ENCODE measurements at places on chromosomes 2 and 18.

DNA sequence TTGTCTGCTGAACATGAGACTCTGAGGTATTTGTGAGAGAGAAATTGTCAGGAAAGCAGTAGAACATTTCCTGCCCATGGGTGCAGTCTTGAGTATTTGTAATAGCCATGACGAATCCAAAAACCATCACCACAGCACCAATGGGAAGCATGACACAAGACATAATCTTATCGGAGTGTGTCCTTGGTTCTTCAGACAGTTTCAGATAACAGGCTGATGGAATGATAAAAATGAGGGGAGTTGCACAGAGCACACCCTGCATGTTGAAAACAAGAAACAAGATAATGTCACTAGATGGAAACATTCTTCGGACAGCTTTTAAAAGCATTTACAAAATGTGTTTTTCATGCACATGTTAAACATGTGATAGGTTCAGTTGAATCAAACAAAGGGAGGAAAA lies 56.9 kb downstream of the SLC38A11 start:
- no peak for DNase-seq

GRCh38 chr2:178824181-178824580 lies 17.0 kb upstream of the TTN start:
- DNase-seq: no peak

DNA sequence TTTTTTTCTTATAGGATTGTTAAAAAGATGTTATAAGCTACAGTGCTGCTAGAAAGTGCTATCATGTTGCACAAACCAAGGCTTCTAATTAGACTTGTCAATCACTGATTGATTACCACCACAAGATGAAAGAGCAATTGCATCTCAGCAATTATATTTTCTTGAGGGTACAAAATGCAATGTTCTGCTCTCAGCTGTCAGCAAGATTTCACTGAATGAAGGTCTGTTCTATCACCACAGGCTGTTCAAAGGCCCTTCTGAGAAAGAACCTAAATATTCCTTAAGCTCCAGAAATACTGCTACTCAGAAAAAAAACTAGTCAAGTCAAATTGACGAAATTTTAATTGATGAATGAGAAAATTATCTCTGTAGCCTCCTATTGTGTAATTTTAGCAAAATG lies 301.9 kb upstream of the KYNU start:
- no peak for DNase-seq

GRCh38 chr18:9712611-9713010 lies 4.5 kb downstream of the RAB31 start:
- no peak for DNase-seq

- no peak for DNase-seq
Observed at GRCh38 chr2:234326694-234327093, 170.2 kb downstream of the ARL4C start.

- DNase-seq: no peak
Observed at GRCh38 chr18:61334491-61334850, 1.2 kb downstream of the CDH20 start.

GRCh38 chr18:76588601-76589226 lies 93.7 kb upstream of the ZNF516 start:
- no peak for DNase-seq

- no peak for DNase-seq
Observed at GRCh38 chr18:49250816-49251388, 209.5 kb downstream of the DYM start.

- no peak for DNase-seq
Observed at GRCh38 chr2:70029814-70030409, 57.4 kb upstream of the PCBP1 start.

GRCh38 chr18:38993342-38993741 lies 1427.7 kb upstream of the CELF4 start:
- DNase-seq: no peak

- DNase-seq: no peak
Observed at GRCh38 chr18:41009926-41010325, 945.1 kb upstream of the PIK3C3 start.

GRCh38 chr2:97819754-97820153 lies 106.4 kb downstream of the ZAP70 start:
- DNase-seq: no peak

DNA sequence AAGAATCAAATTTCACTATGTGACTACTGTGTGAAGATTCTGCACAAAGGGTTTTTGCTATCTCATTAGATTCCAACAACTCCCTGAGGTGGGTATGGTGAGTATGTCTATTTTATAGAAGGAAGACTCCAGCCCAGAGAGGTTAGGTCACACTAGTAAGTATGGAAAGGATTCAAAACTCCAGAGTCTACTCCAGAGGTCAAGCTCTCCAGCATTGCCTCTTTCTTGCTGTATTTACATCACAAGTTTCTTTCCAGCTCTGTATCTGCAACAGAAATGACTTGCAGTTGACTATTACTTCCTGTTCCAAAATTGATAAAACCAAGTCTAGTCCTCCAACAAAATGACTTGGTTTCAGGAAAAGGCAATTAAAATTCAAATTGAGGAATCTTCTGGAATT lies 2.1 kb downstream of the COL4A4 start:
- DNase-seq: no peak

- no peak for DNase-seq
Observed at GRCh38 chr2:125526093-125526492, 1129.9 kb upstream of the GYPC start.

DNA sequence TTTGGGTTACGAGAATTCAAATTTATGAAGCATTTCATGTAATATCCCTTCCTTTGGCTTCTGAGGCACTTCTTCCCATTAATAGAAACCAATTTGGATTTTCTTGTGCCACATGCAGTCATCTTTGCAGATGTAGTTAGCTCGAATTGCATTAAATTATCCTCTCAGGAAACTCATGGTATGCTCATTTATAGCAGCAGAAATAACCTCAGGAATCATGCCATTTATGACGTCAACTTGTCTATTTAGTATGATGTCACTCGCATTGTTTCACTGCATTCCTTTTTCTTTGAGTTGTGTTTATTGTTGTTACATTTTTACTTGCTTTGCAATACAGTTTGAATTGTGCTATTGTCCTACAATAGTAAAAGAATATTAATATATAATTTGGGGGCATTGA lies 163.8 kb downstream of the RBM43 start:
- DNase-seq: no peak

Data from DMS79 treated with DMSO at 0.1 percent for 48 hours (cell line).